Endothelial cell (in vitro differentiated cells): ENCODE measurements at places on chromosomes 4 and X. TPM values are rescaled to one million over a fixed set of nuclear protein-coding genes. Genes with fewer than 3 reads are reported as not detected.

GRCh38 chr4:82988323-82988832, 22.2 kb downstream of the LIN54 start:
- no peak overlapping the region for H3K4me3 ChIP-seq
- no peak for DNase-seq
- H3K36me3 ChIP-seq = peaks cover 4% of the 10 kb centered on the region

GRCh38 chrX:31266203-31267076, 194.6 kb upstream of the FTHL17 start:
- H3K27ac ChIP-seq = no peak overlapping the region
- H3K4me3 ChIP-seq = peak overlapping the region; percentile 88
- peak; percentile 35 for DNase-seq

DNA sequence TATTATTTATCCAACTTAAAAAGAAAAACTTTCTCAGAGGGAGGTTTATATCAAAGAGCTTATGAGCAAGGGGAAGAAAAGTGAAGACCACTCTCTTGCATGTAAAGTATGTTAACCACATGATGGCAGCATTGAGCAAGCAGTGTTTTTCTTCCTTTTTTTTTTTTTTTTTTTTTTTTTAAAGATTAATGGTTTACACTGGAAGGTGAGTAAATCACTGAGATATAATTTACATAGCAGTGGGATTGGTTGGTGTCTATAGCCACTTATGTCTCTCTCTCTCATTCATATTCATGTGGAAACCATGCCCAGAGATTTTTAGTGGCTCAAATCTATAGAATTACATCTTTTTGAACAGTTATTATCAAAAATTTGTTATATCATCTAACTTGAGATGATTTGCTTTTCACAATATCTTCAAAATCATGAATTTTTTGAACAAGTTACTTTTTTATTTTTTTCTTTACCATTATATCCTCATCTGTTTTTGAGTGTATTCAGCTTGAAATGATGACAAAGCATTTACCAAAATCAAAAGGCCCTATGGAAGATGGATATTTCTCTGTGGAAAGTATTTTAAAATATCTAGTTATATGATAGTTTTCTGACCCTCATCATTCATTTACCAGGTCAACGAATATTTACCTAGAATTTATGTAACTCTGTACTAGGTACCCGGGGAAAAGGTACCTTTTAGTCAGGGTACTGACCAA, 31.6 kb downstream of the MTHFD2L start:
- no peaks in the 10 kb centered on the region for H3K27me3 ChIP-seq
- no peak for DNase-seq

The RAB40A gene
- 0.36 TPM for total RNA-seq

The MAGIX gene
- 1.2 TPM for total RNA-seq

The RHOXF2B gene
- total RNA-seq = not detected

DNA sequence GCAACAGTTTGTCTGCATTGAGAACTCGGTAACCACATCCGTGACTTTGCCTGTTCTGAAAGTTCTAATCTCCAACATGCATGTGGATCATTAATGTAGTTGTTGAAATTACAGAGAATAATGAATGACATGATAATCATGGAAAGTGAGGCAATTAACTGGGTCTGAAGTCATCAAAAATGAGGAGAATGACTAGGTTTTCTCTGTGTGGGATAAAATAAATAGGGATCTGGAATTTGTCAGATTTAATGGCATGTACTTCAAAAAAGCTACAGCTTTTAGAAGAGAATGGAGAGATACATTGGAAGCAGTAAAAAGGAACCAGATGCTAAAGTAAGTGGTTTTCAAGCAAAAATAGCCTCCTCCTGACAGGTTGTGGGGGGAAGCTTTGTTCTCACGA, 59.3 kb downstream of the AFM start:
- no peak overlapping the region for H3K27ac ChIP-seq
- DNase-seq = no peak
- no peaks in the 10 kb centered on the region for H3K4me1 ChIP-seq
- no peaks in the 10 kb centered on the region for H3K36me3 ChIP-seq
- H3K27me3 ChIP-seq = peaks cover 1% of the 10 kb centered on the region
- H3K4me3 ChIP-seq = no peak overlapping the region

GRCh38 chr4:42906891-42907759, 14.6 kb downstream of the GRXCR1 start:
- H3K4me1 ChIP-seq = no peaks in the 10 kb centered on the region
- H3K4me3 ChIP-seq = no peak overlapping the region
- no peak for DNase-seq
- no peaks in the 10 kb centered on the region for H3K27me3 ChIP-seq
- H3K36me3 ChIP-seq = no peaks in the 10 kb centered on the region

- no peaks in the 10 kb centered on the region for H3K36me3 ChIP-seq
- DNase-seq = no peak
- no peaks in the 10 kb centered on the region for H3K27me3 ChIP-seq
- no peak overlapping the region for H3K27ac ChIP-seq
Measured at GRCh38 chr4:114349543-114350175, 248.9 kb upstream of the UGT8 start.

The PDGFC gene
- 22.0 TPM for total RNA-seq

The CXXC4 gene
- 1.6 TPM for total RNA-seq

DNA sequence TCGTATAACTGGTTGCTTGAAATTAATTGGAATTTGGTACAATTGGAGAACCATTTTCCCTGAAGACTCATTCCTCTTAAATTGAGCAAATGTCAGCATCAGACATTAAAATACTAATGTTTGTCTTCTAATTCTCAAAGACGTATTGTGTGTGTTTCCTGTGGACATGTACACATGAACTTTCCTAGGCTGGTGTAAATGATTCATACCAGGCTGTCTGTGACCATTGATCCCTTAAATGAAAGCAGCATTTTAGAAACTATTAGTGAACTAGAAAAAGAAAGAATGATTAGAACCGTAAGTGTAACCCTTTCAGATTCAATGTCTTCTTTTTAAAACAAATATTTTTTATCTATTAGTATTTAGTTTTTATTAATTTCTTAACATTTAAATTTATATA, 332.9 kb downstream of the PPP3CA start:
- no peak for DNase-seq
- peaks cover 5% of the 10 kb centered on the region for H3K27me3 ChIP-seq
- no peak overlapping the region for H3K27ac ChIP-seq
- H3K4me3 ChIP-seq = no peak overlapping the region

GRCh38 chr4:155072417-155072816, 136.0 kb upstream of the NPY2R start:
- H3K27me3 ChIP-seq = no peaks in the 10 kb centered on the region
- H3K36me3 ChIP-seq = no peaks in the 10 kb centered on the region
- H3K4me3 ChIP-seq = no peak overlapping the region

The DOK7 gene
- 0.69 TPM for total RNA-seq

The KIF4A gene
- 7.6 TPM for total RNA-seq

DNA sequence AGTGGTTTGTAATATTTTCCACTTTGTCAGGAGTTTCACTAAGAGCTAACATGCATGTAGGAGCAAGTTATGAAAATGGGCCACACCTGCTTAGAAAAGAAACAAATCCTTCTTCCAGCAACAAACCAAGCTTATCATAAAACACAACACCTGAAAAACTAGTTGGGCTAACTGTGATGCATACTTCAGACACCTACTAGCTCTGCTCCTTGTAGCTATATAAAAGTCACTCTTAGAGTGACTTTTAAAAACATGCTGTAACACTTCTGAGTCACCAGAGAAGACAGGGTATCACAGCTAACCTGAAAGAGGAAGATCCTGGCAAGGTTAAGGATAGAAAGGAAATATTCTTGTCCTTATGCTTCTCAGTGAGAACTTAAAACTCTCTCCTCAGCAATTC, 3.6 kb upstream of the SLAIN2 start:
- peaks cover 12% of the 10 kb centered on the region for H3K4me1 ChIP-seq
- H3K4me3 ChIP-seq = no peak overlapping the region
- peaks cover 6% of the 10 kb centered on the region for H3K27me3 ChIP-seq
- H3K27ac ChIP-seq = no peak overlapping the region
- H3K36me3 ChIP-seq = peaks cover 8% of the 10 kb centered on the region
- no peak for DNase-seq
